ENCODE measurements at places on chromosomes 13 and 19.

- no peak for DNase-seq
Measured at GRCh38 chr13:19967621-19968020, 9.1 kb downstream of the ZMYM2 start.

DNA sequence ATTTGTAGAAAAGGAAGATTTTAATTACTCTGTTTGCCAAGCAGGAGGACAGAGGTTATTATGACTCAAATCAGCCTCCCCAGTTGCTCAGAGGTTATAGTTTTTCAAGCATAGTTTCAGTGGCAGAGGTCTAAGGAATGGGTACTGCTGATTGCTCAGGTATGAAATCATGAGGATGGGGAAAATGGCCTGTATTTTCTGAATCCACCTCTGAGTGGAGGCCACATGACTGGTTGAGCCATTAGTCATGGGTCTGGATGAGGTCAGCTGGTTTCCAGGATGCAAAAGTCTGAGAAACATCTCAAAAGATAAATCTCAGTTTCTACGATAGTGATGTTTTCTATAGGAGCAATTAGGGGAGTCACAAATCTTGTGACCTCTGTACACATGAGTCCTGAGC, 62.8 kb upstream of the CEACAM8 start:
- DNase-seq, result no peak

DNA sequence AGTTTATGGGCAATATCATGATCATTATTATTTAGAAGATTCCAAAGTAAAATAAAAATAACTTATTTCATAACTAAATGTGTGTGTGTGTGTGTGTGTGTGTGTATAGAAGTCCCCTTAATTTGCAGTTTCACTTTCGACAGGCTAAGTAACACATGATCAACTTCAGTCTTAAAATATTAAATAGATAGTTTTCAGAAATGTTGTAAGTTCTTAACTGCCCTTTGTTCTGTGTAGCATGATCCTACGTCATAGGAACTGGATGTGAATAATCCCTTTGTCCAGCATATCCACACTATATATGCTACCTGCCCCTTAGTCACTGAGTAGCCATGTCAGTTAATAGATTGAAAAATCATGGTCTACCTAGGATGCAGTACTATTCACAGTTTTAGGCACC, 1863.5 kb upstream of the PCDH20 start:
- DNase-seq, result no peak

- no peak for DNase-seq
Measured at GRCh38 chr13:74886502-74886901, 595.5 kb downstream of the TBC1D4 start.

DNA sequence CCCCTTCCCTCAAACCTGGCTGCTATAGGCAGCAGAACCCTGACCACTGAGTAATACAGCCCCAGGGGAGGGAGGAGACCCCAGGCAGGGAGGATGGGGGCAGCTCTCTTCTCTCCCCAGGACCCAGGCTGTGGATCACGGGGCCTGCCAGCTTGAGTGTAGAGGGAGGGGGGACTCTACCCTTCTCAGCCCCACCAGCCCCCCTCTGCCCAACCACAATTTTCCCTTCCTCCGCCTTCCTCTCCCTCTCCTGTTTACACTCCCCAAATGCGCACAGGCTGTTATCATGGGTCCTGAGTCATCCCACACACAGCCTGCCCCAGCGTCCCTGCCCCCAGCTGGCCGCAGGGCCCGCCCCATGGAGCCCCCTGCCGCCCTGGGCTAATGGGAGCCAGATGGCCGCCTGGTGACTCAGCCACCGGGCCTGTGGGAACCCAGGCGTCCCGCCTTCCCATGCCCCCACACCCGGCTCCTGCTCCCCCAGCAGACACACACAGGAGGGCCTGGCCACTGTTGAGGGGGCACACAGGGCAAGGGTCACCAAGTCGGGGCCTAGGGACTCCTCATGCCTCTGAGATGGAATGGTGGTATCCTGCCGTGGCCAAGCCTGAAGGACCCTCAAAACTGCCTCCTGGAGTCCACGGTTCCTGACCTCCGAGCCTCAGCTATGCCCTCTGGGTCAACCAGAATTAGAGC, 13.6 kb downstream of the CCDC97 start:
- DNase-seq, result peak; percentile 50

GRCh38 chr13:110280231-110280813, 26.6 kb downstream of the COL4A1 start:
- no peak for DNase-seq

DNA sequence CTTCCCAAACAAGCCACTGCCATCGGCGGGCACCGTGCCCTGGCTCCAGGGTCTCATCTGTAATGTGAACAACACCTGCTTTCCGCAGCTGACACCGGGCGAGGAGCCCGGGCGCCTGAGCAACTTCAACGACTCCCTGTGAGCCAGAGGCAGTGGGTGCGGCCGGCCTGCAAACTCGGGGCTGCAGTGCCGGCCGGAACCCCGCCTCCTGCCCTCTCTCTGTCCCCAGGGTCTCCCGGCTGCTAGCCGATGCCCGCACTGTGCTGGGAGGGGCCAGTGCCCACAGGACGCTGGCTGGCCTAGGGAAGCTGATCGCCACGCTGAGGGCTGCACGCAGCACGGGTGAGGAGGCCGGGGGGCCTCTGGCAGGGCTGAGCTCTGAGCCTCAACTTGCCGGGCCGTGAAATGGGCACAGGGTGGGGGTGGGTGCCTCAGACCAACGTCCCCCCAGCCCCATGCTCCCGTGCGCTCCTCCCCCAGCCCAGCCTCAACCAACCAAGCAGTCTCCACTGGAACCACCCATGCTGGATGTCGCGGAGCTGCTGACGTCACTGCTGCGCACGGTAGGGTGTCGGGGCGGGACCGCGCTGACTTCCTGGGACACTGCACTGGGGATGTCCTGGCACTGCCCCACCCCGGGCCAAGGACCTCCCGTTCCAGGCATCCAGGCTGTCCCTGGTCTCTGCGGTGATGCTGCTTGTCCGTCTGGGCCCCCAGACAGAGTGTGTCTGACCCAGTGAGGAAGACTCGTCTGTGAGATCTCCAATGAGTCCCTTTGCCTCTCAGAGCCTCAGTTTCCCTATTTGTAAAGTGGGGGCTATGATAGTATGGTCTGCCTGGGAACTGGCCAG, 2.2 kb downstream of the ABCA7 start:
- DNase-seq, result no peak

- DNase-seq, result no peak
Measured at GRCh38 chr13:51269039-51269438, 46.8 kb downstream of the FAM124A start.

DNA sequence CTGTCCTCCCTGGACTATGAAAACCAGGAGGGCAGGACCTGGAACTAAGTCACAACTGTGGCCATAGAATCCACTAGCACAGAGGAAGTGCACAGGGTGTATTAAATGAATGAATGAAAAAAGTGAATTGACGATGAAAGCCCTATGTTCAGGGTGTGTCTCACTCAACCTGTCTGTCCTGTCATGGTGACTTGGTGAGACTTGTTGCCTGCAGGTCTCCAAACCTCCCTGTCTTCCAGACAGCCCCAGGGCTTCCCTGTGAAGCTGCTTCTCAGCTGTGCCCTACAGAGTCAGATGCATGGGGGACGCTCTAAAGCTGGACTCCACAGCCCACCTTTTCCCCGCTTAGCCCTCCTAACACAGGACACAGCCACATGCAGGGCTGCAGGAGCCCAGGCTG, 4.8 kb upstream of the IGFL1 start:
- DNase-seq, result no peak

GRCh38 chr13:43316946-43317353, 293.6 kb downstream of the DNAJC15 start:
- no peak for DNase-seq

GRCh38 chr13:98065468-98065867, 77.4 kb upstream of the FARP1 start:
- no peak for DNase-seq

GRCh38 chr19:30743011-30743410, 370.8 kb downstream of the ZNF536 start:
- no peak for DNase-seq

GRCh38 chr13:79861731-79862130, 380.8 kb downstream of the NDFIP2 start:
- no peak for DNase-seq

DNA sequence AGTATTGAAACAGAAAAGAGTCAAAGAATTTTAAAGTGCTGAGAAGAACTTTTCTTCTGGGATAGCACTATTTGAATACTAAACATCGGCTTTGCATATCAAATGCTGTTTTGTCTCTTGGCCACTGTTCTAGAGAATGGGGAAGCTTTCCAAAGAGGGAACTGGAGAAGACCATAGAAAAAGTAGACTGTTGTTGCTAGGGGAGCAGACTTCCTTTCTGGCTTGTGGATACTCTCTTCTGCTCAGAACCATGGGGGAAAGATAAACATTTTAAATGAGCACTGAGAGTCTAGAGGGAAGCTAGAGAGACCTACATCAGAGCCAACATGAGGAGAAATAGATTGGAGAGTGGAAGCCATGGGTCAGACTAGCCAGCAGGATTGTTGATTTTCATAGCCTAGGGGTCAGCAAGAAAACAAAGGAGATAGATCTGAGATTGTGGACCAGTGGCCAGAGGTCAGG, 315.7 kb downstream of the KCTD12 start:
- peak; percentile 63 for DNase-seq

DNA sequence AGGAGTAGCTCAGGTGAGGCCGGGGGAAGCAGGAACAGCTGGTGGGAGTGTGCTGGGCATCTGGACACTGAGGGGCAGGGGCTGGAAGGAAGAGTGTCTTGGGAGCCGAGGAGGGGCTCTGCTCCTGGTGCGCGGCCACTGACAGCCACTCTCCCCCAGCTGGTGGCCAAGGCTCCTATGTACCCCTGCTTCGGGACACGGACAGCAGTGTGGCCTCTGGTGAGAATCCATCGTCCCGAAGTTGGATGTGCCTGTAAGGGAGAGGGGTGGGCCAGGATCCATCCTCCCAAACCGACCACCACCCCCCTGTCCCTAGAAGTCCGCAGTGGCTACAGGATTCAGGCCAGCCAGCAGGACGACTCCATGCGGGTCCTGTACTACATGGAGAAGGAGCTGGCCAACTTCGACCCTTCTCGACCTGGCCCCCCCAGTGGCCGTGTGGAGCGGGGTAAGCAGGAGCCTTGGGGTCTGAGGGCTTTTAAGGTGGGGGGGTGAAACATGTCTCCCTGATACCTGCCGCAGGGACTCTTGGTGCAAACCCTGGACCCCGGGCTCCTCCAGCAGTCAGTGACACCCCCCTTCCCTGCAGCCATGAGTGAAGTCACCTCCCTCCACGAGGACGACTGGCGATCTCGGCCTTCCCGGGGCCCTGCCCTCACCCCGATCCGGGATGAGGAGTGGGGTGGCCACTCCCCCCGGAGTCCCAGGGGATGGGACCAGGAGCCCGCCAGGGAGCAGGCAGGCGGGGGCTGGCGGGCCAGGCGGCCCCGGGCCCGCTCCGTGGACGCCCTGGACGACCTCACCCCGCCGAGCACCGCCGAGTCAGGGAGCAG, 2.0 kb upstream of the USF2 start:
- DNase-seq, result no peak

GRCh38 chr13:58298556-58299135, 667.1 kb downstream of the PCDH17 start:
- no peak for DNase-seq

- DNase-seq, result no peak
Measured at GRCh38 chr19:5683177-5683886, 2.5 kb downstream of the HSD11B1L start.

- no peak for DNase-seq
Measured at GRCh38 chr19:37954421-37954874, 47.4 kb downstream of the SIPA1L3 start.

- DNase-seq, result no peak
Measured at GRCh38 chr13:50493683-50494082, 349.8 kb downstream of the DLEU7 start.

GRCh38 chr13:33263976-33264619, 21.5 kb downstream of the STARD13 start:
- no peak for DNase-seq

GRCh38 chr13:102769679-102770078, 3.9 kb downstream of the TEX30 start:
- DNase-seq, result no peak

- DNase-seq, result no peak
Measured at GRCh38 chr13:51786425-51787265, 17.3 kb downstream of the DHRS12 start.

- DNase-seq, result no peak
Measured at GRCh38 chr13:30873499-30873898, 32.6 kb upstream of the MEDAG start.

DNA sequence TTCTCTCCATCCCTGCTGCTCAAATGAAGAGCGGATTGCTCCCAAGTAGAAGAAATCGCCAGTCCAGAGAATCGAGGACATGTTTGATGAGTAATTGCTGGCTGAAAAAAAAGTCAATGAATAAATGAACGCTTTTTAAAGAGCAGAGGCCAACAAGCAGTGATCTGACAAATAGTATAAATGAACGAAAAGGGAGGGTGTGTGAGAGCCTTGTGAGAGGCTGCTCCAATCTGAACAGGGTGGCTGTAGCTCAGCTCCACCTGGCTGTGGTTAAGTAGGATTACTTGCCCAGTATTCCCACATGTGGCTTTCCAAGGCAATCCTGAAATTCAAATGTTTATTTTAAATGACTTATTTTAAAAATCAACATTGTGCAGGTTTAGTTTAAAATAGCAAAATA, 117.1 kb downstream of the TSHZ3 start:
- peak; percentile 3 for DNase-seq

DNA sequence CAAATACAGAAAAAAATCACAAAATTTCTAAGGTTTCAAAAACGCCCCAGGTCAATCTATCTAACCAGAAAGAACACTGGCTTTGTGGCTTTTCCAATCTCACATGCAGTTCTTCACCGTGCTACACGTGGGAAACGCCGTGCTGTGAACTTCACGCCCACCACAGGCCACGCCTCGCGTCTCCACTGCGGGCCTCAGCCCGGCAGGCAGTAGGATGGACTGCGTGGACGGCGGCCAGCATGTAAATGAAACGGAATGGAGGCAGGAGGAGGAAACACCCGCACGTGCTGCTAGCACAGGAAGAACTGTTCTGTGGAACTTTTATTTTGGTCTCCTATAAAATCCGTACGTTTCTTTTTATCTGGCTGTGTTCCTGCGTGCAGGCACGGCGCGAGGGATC, 23.8 kb downstream of the ZNF787 start:
- no peak for DNase-seq

DNA sequence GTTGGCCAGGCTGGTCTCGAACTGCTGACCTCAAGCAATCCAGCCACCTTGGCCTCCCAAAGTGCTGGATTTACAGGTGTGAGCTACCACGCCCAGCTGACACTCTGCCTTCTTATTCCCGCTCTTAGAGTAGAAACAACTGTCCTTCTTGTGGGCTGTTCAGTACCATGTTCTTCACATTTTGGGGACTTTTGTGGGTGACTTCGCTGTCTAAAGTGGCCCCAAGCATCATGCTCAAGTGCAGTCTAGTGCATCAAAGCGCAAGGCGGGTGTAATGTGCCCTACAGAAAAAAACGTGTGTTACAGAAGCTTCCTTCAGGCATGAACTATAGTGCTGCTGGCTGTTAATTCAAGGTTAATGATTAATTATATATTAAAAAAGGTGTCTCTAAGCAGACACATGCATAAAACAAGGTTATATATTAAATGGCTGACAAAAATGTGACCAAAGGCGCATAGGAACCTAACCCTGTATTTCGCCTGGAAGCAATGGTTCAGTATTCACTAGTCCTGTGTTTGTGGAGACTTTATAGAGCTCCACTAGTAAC, 38.3 kb downstream of the ABCC4 start:
- no peak for DNase-seq
